ENCODE measurements at places on chromosomes 7 and 10. TPM values are rescaled to one million over a fixed set of nuclear protein-coding genes. Genes with fewer than 3 reads are reported as not detected.
A peak's percentile ranks its signal among the peaks of the same experiment; 100 is the strongest.

- DNase-seq, result peak; percentile 72
Measured at GRCh38 chr7:108181073-108181985, 51.2 kb upstream of the LAMB4 start.

C10orf53 gene
- total RNA-seq, result not detected

DNA sequence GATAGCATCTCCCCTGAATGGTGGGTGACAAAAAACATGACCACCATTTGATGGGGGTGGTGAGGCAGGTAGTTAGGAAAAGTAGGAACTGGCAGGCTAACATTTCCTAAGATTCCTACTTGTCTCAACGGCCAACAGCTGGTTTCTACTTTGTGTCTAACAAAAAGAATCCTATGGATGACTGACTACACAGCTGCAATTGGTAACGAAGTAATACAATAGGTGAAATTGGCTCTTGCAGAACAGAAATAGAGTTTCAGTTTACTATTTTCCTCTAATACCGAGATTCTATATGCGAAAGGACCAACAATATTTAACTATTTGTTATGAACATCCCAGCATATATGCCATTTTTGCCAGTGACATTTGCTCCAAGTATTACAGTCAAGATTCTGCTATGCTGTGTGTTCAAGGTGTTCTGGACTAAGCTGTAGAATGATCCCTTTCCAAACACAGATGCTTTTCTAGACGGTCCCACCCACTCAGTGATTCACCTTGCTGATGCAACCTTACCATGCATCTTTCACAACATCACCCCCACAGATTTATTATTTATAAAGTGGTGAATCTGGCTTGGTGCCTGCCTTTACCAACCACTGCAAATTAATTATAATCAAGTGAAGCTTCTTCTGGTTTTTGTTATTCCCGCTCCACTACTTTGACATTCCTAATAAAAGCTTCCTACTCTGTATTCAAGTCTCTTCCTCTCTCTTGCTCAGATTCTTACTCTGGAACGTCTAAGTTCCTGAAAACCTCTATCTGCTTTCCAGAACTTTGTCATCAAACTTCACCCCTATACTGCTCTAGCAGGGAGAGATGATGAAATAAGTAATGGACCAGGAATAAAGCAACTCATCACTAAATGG, 16.8 kb downstream of the BBIP1 start:
- DNase-seq, result no peak

PTPRE gene
- total RNA-seq, result 11.6 TPM

- no peak for DNase-seq
Measured at GRCh38 chr7:48691788-48692187, 232.6 kb upstream of the CDC14C start.

GRCh38 chr7:129169171-129169671, 19.2 kb upstream of the SMO start:
- peak; percentile 65 for DNase-seq

All from A673 (cell line).